ENCODE measurements at places on chromosomes 3 and 15.

GRCh38 chr3:64179860-64180259, 45.4 kb downstream of the PRICKLE2 start:
- no peak for DNase-seq

DNA sequence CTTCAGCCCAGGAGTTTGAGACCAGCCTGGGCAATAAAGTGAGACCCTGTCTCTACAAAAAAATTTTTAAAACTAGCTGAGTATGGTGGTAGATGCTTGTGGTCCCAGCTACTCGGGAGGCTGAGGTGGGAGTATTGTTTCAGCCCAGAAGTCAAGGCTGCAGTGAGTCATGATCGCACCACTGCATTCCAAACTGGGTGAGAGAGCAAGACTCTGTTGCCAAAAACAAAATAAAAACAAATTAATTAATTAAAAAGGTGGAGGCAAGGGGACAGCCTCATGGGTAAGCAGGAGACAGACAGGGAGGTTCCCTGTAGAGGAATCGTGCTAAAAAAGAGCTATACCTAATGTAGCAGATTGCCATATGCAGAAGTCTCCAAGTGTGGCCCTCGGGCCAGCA, 12.6 kb downstream of the HAPLN3 start:
- no peak for DNase-seq

DNA sequence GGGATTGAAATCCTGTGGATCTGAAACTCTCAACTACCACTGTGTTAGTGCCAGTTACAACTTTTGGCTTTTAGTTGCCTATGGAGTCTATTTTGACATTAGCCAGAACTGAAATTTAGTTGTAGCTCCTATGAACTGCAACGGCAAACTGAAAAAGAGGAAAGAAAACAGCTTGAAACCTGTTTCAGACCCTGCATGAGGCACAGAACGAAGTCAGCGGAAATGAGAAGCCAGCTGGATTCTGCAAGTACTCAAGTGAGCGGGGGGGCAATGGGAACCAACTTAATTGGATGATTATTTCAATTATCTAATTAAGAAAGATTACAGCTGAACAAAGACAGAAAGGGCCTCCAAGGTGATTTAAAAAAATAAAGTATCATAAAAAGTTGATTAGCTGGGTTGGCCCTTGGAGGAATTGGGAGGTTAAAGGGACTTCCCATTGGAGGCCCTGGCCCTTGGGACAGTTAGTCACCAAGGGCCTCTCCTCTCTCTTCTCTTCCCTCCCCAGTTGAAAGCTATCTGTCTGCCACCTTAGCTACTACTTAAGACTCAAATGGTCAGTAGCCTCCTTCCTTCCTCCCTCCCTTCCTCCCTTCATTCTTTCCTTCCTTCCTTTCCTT, 352.1 kb downstream of the SHQ1 start:
- no peak for DNase-seq

DNA sequence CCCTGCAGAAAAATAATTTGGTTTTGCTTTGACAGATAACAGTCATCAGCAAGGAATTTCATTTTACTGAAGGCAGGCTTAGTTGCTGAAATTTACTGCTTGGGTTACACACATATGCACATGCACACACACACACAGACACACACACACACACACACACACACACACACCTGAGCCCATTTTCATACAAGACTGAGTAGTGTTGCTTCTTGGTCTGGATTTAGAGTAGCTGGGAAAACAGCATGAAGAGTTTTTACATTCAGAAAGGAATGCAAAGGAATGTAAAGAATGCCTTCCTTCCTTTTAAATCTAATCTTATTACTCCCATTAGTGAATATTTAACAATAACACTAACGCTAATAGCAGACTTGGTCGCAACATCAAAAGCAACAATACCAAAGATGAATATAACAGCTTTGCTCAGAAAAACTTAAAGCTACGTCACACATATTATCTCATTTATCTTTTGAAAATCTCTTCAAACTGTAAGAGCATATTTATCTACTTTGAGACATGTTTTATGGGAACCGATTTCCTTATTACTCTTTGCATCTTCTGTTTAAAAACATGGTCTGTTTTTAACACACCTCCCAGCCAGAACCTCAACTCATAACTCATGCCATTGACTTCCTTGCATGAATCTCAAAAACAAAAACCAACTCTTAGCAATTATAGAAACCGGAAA, 32.5 kb downstream of the RFTN1 start:
- no peak for DNase-seq

DNA sequence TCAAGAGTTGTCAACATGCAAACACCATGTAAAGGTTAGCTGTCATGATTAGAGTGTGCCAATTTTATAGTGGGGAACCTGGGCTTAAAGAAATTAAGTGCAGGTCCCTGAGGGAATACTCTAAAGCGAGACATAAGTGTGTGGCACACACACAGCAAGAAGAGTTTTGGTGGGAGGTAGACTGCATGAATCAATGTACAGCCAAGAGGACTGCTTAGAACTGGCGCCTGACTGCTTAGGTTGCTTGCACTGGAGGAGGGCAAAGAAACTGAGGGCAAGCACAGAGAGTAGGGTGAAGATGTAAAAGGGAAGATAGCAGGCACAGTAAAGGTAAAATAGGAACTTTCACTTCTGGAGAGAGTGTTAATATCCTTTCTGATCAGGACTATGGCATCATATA, 184.9 kb downstream of the SOX2 start:
- DNase-seq = no peak

DNA sequence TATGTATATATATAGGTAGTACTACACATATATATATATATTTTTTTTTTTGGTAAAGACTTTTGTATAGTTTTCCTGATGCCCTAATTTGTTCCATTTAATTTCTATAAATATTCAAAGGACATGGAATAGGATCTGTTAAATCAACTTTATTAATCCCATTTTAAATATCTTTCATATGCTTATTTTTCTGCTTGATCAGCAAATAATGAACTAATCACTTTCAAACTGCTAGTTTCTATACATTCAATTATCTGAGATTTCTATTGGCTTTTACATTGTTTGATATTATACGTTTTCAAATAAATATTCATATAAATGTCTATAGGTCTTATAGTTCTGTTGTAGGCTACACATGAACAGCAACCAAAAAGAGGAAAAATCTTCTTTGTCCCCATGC, 21.7 kb downstream of the ZXDC start:
- DNase-seq = no peak

DNA sequence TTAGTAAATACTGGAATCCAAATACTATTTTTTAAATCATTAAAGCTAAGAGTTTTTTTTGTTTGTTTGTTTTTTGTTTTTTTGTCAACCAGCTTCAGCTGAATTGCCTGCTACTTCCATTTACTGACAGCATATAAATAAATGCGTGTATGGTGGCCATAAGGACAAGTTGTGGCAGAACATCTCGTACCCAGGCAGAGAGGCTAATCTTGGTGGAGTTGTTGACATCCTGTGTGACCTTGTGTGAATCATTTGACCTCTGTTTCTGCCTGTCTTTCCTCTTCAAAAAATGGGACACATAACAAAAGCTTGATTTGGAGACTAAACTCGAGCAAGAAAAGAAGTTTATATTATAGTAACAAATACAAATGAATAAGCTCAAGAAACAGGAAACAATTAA, 734.2 kb downstream of the MCTP2 start:
- DNase-seq = no peak

GRCh38 chr3:113247675-113248458, 36.5 kb downstream of the BOC start:
- DNase-seq = no peak

- no peak for DNase-seq
Measured at GRCh38 chr3:63936925-63937324, 24.7 kb upstream of the SCAANT1 start.

DNA sequence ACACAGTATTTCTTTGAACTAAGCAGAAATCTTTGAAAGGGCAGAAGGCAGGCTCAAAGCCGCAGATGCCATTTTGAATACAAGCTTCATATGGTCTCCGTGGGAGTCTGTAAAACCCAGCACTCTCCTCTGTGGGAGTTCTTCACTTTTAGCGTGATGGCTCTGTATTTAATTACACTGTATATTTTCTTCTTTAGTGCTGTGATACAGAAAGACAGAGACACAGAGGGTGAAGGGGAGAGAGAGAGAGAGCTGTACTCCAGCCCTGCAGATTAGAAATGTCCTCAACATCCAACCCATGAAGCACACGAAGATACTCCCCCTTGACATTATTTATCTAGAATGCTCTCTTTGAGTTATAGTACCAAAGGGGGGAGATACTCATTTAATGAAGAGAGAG, 752.6 kb upstream of the NR2F2 start:
- no peak for DNase-seq

DNA sequence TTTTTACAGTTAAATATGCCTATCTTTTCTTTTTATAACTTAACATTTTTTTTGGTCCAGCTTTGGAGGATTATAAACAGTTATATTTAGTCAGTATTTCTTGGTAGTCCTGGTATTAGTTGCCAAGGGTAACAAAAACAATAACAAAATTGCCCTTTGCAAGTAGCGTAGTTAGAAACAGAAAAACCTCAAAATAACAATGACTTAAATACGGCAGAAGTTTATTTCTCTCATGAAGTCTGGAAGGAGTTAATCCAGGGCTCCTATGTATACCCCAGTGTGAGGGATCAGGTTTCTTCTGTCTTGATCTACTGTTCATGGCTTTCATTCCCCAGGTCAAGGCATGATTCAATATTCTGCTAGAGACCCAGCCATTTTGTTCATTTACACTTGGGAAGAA, 14.1 kb upstream of the MYH15 start:
- no peak for DNase-seq

- DNase-seq = no peak
Measured at GRCh38 chr3:126343649-126344035, 13.6 kb downstream of the KLF15 start.

- no peak for DNase-seq
Measured at GRCh38 chr15:71333136-71333700, 217.9 kb downstream of the THSD4 start.

DNA sequence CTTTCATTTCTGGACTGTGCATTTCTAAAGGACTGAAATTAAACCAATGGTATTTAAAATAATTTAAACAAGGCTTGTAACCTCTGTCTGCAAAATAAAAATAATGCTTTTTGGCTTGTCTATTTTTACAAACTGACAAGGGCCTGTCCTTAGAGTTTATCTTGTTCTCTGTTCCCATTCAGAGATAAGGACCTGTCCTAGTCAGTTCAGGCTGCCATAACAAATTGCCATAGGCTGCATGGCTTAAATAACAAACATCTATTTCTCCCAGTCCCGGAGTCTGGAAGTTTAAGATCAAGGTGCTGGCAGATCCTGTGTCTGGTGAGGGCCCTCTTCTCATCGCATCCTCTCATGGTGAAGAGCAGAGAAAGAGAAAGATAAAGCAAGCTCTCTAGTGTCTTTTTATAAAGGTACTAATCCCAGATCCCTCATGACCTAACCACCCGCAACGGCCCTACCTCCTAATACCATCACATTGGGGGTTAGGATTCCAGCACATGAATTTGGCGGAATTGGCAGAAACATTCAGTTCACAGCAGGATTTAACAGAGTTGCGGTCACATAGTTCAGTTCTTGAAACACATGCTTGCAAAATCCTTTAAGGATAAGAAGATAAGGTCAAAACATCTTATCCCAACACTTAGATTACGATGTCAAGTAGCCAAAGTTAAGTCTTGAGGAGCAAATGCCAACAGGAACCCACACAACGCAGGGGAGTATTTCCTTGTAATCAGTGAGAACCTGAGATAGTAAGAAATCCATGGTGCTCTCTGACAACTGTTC, 17.8 kb downstream of the KBTBD8 start:
- DNase-seq = no peak

DNA sequence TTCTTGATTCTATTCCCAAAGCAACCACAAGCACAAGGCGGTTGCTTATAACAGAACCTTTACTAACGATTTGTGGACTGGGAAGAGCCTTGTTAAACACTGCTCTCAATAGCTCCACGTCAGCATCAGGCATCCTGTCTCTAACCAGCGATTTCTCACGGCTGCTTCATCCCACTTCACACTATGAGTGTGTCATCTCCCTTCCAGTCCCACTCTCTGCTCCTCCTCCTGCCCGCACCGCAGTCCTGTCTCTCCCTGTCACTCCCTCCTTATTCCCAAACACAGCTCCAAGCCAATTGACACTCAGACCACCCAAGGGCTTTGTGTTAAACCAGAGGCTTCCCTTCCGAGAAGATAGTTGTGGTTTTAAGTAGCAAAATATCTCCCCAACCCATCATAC, 94.8 kb downstream of the ABHD5 start:
- DNase-seq = no peak

DNA sequence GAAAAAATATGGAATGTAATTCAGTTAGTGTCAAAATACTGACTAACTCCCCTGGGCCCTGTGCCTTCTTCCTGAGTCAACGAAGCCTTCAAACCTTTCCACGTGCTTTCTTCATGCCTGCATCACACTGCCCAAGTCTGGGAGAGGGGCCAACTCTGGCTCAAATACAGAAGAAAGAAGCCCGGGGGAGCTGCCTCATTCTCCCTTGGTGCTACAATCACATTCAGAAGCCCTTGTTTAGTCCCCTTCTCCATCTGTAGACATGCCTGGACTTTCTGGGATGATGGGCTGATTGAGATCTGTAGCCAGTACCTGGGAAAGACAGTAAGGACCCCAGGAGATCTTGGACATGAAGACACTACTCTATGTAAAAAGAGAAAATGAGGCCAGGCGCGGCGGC, 77.8 kb upstream of the GSK3B start:
- no peak for DNase-seq

DNA sequence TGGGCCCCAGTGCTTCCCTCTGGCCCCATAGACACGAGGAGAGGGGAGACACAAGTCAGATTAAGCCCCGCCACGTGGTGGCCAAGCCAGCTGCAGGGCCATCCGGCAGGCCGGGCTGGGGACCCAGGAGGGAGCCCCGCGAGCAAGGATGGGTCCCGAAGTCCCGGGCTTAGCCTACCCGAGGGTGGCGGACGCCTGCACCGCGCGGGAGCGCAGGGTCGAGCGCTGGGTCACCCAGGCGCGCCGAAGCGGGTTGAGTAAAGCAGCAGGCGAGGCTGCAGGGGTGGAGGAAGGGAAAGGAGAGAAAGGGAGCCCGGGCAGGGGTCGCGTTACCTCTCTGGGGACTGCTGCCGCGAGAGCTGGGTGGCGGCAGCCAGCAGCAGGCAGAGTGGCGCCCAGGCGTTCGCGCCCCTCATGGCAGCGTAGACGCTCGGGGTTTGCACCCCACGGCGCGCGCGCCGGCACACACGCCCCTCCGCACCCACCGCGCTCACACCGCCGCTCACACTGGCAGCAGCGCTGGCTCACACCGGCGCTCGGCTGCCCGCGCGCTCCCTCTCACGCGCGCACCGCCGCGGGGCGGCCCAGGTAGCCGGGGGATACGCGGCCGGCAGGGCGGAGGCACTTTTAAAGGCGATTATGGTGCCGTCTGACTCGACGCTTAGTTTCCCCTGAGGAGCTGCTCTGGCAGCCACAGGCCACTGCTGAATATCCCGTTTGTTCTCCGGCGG, at the start of gene PCOLCE2:
Gene PCOLCE2, minus strand, starts transcription at position 603 of the 731 bp plus-strand sequence. Its CDS starts 187 bp downstream, at position 416.
- DNase-seq = peak; percentile 38

All from NCI-H2029 (cell line).